ENCODE measurements at places on chromosomes 2 and 18.

DNA sequence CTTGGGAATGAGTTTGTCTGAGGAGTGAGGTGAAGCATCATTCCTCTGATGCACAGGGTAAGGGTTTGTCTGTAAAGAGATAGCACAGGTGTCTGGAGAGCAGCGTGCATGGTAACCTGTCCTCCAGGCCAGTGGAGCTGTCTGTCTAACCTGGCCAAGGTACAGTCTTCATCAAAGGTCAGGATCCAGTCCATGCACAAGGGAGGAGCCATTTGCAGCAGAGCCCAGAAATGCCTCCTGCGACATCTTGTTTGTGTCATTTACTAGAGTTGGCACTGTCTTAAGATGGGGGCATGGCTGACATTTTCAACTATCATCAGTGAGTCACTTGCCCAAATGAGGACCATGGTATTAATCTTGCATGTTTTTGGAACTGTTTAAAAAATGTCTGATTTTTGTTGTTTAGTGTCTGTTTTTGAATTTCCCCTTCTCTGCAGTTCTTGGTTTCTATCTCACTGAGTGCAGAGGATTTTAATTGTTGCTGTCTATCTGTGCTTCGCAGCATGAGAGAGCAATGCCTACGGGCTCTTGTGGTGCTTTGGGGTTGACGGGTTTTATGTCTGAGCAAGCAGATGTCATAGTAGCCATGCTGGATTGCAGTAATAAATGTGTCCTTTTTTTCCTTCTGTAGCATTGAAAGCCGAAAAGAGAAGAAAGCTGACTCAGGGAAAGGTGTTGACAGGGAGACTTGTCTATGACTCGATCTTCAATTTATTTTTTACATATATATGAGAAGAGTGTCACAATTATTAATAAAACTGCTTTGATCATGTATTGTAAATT is 91.3 kb downstream of the DPP4 start:
- DNase-seq = no peak

GRCh38 chr2:234047361-234047760 is 3.1 kb upstream of the SPP2 start:
- DNase-seq = no peak

GRCh38 chr2:85254540-85255300 is 73.1 kb downstream of the TGOLN2 start:
- DNase-seq = no peak

- DNase-seq = no peak
Measured at GRCh38 chr18:62784966-62785413, 69.6 kb downstream of the PHLPP1 start.

- DNase-seq = no peak
Measured at GRCh38 chr2:46411985-46412384, 67.4 kb upstream of the TMEM247 start.

GRCh38 chr2:56379066-56379465 is 195.3 kb downstream of the CCDC85A start:
- DNase-seq = no peak

GRCh38 chr2:32678825-32679224 is 51.0 kb downstream of the TTC27 start:
- no peak for DNase-seq

- no peak for DNase-seq
Measured at GRCh38 chr18:32598144-32598543, 127.5 kb upstream of the GAREM1 start.
